HuH-7 (cell line): ENCODE measurements at places on chromosomes 16 and 17.
A peak's percentile ranks its signal among the peaks of the same experiment; 100 is the strongest.

DNA sequence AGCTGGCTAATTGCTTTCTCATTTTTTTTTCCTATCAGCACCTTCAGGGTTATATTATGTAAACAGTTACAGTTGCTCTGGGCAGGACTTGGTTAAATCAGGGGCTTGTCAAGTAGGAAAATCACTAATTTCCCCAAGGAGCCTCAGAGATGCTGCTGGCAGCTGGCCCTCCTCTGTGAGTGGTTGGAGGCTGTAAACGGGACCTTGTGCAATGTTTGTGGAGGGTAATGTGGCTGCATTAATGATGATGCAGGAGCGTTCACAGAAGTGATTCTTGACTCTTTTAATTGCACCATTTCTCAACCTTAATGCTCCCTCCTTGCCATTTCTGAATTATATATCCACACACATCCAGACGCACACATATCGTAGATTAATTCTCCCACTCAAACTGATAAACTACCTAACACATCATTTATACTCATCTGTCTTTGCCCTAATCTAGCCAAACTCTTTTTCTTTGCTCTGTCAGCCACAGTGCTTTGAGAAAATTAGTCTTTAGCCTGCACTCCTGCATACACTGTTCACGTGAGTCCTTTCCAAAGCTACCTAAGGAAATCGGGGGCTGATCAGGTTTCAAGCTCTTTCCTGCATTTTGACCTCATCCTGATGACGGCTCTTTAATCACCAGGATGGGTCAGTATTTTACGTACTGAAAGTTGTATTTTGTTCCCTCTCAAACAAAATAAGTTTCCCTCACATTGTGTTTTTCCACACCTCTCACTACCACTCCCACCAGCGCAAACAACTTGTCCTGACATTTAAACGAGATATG, 154.4 kb upstream of the PIRT start:
- no peak for DNase-seq

GRCh38 chr16:85635545-85636140, 22.5 kb downstream of the GSE1 start:
- no peak for DNase-seq

GRCh38 chr17:48239603-48239995, 132.0 kb downstream of the SNX11 start:
- DNase-seq: no peak

GRCh38 chr17:39090908-39091665, 60.4 kb downstream of the PLXDC1 start:
- DNase-seq: no peak

GRCh38 chr17:32998887-32999228, 7.2 kb downstream of the SPACA3 start:
- no peak for DNase-seq

DNA sequence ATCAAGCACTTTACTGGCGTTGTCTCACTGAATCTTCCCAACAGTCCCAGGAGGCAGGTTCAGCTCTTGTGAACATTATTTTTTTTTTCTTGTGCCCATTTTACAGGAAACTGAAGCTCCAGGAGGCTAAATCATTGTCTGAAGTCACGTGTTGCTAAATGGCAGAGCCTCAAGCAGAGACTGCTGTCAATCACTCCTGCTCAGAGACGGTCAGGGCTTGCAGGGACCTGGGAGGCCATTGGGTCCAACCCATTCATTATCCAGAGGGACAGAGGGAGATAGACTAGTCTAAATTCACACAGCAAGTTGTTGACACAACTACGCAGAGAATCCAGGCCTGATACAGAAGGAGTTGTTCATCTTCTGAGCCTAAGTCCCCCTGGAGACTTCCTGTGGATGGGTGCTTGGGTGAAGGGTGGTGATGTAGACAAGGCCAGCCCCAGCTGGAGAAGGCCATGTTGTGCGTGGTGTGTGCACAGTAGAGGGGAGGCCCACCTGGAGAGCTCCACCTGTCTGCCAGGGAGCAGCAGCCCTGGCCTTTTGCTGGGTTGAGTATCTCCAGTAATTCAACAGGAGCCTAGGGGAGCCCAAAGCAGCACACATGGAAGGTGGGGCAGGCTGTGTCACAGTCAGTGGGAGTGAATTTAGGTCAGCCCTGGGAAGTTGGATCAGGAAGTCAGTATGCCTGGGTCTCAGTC, 24.3 kb upstream of the C1QL1 start:
- no peak for DNase-seq

DNA sequence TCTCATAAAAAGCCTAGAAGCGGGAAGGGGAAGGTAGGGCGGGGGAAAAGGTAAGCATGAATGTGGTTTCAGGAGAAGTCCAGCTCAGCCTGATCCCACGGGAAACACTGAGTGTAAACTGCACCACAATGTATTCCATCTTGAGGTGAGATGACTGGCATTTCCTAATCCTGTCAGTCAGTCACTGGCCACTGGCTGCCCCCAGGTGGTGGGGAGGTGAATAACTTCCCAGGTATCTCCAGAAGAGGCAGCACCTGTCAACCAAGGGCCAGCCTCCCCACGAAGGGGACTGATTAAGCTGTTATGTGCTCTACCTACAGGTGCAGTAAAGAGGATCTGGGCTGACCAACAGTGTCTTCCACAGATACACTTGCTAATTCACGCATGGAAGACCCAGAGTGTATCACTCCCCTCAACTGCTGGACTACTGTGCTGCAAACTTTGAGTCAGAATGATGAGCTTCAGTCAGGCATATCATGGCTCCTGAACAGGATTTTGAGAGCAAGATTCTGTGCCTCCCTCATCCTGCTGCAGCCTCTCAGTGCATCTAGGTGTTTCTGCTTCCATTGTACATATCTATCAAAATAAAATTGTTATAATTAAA, 108.5 kb upstream of the CCL2 start:
- DNase-seq: peak; percentile 30

DNA sequence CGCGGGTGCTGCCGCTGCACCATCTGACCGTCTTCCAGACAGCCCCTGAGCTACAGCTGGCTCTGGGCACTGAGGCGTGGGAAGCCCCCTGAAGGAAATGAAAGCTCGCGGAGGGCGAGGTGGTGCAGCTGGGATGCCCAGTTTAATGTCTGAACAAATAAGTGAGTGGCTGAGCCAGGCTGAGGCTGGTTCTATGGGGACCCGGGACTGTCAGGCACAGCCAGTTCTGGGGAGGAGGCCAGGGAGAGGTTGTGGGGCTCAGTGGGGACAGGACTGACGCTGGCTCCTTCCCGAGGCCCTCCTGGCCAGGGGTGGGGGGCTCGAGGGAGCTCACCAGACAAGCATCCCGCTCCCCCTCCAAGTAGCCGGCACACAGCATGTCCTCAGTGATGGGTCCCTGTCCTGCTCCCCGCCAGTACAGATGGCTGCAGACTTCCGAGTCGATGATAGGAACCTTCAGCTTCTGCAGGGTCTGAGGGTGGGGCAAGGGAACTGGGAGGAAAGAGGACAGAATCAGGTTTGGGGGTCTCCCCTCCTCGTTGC, 4.4 kb downstream of the PRSS22 start:
- DNase-seq: no peak

- no peak for DNase-seq
Measured at GRCh38 chr16:19833581-19833980, 51.1 kb downstream of the GPRC5B start.

DNA sequence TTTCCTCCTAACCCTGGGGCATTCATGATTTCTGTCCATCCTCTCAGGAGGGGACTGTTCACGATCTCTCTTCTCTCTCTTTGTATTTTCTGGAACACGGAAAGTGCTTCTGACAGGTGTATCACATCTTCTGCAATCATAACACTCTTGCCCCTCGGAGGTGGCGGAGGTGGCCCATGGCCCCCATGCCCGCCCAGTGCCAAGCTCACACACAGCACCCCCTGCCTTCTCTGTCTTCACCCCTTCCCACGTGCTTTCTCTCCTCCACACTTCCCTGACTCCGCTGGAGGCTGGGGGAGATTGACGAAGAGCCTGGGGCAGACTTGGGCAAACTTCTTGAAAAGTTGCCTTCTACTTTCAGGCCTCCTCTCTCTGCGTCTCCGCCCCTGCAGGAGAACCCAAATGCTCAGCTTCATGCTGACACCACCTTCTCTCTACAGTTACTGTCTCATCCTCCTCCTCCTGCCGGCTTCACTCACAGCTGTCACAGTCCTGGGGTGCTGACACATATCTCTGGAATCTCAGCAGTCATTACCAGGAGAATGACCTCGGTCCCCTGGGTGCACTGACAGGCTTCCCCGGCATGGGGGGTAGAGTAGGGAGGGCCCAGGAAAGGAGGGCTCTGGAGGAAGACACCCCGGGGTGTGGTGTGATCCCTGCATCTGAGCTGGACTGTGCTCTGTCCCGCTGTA, 127.1 kb downstream of the ENGASE start:
- DNase-seq: no peak

DNA sequence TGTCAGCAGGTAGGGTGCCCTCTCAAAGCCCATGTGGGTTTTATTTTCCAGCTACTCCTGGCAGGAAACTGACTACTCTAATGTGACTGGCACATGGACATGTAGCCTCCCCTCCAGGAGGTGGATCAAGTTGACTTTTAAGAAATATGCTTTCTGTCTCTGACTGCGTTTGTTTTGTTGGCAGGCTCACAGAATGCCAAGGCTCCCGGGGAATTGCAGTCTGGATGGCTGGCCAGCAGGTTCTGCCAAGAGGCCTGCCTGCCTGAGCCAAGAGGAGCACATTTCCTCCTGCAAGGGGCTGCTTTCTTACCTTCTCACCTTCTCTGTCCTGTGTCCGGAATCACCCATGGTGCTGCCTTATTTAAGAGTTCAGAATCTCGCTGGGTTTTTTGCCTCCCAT, 217.3 kb upstream of the ERCC4 start:
- DNase-seq: no peak

GRCh38 chr17:77245162-77245926, 104.6 kb downstream of the SEC14L1 start:
- no peak for DNase-seq

- peak; percentile 85 for DNase-seq
Measured at GRCh38 chr17:81097134-81097942, 62.4 kb downstream of the BAIAP2 start.

DNA sequence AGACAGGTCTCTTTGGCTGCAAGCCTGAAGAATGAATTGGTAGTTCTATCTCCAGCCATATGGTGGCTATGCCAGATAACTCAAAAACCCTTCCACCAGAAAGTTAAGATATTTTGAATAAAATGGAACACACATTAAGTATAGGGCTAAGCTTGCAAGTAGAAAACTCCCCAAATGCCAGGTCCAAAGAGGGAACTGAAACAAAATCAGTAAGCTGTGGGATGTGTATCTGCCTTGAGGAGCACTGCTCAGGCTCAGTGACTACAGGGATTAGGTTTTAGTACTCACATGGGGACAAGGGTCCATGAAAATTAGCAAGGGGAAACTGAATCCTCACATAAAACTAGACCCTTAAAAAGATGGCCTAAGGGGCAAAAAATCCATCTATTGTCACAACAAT, 115.7 kb upstream of the PMFBP1 start:
- no peak for DNase-seq

DNA sequence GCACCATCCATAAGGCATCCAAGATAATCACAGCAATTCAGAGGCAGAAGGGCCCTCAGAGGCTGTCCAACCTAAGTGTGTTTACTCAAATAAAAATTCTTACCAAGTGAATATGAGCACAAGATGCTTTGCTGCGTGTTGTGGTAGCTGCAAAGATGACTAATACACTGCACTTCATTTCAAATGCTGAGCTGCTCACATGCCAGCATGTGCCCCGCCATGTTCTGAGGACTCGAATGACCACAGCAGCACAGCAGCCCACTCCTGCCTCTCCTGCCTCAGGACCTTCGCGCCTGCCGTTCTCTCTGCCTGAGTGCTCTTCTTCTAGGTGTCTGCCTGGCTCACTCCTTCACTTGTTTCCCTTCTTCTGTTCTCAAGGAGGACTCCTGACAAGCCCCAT, 19.0 kb downstream of the PIK3R5 start:
- no peak for DNase-seq

DNA sequence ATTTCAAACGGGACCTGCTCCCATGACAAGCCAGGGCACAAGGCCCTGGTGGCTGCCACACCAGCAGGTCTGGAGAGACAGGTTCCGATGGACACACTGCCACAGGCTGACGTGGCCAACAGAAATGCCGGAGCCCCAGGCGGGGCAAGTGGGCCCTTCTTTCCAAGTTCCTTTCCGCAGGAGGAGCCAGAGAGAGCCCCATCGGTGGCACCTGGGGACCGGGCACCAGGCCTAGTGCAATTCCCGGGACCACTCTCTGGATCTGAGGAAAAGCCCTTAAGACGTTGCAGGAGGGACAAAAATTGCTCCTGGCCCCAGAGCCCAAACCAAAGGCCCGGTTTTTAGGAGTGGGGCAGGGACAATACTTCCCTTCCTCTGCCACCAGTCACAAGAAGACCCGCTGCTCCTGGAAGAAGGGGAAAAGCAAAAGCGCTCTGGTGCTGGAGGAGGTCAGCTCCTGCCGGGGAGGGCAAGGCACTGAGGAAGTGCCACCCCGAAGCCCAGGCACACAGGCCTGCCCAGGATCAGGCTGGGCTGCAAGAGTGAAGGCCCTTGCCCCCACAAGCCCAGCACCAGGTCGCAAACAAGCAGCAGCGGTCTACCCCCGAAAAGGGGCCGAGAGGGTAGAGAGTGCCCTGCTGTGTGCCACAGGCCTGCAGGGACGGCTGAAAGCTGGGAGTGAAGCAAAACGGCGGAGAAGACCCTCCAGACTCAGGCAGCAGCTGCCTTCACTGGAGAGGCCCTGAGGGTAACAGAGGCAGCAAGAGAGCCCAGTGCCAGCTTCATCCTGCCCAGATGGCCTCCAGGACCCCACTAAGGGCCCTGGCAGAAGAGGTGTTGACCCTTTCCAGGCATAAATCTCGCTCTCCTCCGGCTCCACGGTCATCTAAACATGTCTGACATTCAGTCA, 29.1 kb downstream of the MAP1LC3B start:
- no peak for DNase-seq

DNA sequence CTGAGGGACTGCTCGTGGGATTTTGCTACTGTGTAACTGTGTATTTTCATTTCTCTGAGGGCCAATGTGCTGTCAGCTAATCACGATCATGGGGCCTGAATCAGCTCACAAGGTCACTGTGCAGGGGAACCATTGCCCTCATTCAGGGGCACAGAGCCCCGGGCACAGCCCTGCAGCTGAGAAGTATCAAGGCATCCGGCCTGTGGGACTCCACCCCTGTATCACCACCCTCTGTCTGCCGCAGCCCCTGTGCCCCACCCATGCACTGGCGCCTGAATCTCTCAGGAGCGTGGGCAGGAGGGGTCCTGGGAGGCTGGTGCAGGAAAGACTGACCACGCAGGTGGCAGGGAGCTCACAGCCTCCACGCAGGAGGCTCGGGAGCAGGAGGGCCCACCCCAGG, 43.4 kb upstream of the RASD1 start:
- no peak for DNase-seq

DNA sequence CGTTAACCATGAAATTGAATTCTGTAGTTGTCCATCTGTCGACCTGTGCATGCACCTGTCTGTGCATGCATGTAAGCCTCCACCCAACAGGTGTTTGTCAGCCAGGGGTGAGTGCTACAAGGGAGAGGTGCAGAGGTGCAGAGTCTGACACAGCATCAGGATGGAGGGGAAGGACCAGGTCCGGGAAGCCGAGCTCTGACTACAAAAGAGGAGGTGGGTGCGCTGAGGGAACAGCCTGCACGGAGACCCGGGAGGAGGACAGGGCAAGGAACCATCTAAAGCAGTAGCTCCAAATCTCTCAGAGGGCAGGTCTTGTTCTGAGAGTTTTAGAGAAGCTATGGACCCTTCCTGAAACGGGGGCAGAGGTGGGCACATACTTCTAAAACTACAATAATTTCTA, 54.1 kb downstream of the B9D1 start:
- DNase-seq: no peak
